ENCODE measurements at places on chromosomes 12 and 14.

- DNase-seq: peak; percentile 70
Measured at GRCh38 chr12:106049105-106049504, 89.6 kb downstream of the NUAK1 start.

GRCh38 chr12:48750769-48751356, 34.4 kb upstream of the CCNT1 start:
- DNase-seq: no peak

DNA sequence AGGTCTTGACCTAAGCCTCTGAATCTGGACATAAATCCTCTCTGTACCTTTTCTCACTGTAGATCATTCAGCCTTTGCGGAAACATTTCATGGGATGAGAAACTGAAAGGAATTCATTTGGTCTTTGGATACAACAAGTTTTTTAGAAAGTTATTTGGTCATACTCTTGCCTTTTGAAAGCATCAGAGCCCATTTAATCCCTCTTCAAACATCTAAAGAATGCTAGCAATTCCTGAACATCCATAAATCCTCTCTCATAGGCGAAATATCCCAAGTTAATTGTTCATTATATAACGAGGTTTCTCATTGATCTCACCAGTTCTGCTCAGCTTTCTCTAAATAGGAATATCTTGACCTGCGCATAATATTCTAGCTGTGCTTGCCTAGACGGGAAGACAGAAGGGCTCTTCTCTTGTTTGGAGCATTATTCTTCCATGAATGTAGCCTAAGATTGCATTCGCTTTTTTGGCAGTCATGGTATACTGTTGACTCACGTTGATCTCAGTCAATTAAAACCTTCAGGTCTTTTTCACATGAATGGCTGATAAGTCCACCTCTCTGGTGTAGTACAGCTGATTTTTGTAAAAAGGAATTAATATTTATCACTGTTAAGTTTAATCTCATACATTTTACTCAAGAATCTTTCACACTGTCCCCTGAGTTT, 24.1 kb downstream of the NTN4 start:
- no peak for DNase-seq

- DNase-seq: no peak
Measured at GRCh38 chr14:78519863-78520262, 349.7 kb downstream of the NRXN3 start.

DNA sequence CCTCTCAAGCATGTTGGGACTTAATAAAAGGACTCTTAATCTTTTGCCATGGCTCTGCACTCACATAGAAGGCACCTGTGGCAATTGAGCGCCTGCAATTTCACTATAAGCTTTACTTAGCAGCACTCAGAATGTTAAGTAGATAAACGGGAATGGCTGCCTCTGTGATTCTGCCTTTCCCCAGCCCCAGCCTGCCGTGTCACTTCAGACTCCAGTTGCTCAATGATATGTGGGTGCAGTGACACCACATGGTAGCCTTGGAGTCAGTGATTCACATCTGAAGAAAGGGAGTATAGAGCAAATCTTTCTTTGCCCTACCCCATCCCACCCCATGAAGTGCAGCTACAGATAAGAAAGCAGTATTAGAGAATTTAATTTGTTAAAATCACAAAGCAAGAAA, 96.1 kb downstream of the ZFC3H1 start:
- no peak for DNase-seq

DNA sequence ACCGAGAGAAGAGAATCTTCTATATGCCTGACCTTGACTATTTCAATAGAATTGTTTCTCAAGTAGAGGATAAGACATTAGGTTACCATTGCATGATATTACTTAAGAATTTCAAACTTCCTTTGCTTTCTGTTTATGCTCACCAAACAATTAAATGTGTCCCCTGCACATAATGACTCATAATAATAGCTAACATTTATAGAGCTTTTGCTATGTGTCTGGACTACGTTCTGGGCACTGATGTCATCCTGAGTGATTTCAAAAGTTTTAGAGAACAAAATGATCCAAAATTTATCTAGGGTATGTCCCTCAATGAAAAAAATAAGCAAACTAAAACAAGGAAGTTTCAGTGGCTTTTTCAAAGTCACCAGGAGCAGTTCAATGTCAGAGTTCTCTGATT, 38.8 kb downstream of the SLC15A5 start:
- no peak for DNase-seq

DNA sequence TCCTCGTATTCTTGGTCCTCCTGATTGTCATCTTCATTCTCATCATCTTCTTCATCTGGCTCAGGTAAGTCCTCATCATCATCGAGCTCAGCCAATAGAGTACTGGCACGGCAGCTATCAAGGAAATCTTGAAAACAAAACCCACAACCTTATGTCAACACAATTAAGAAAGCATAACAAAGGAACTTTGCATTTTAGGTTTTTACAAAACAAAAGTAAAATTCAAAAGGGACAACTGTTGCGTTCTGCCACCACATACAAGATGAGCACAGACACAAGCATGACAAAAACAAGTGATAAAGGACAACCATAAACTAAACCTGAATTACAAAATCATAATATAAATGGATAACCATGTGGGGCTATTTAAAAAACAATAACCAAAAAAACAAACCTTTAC, 84.7 kb downstream of the HECTD1 start:
- no peak for DNase-seq

Measured in NCI-H524 treated with DMSO at 0.1 percent for 48 hours (cell line).